Renal cortex interstitium (tissue), 15 donors: ENCODE measurements at places on chromosomes 3 and 15. TPM values are rescaled to one million over a fixed set of nuclear protein-coding genes. Genes with fewer than 3 reads are reported as not detected.

GRCh38 chr15:74787251-74788041 lies 5.6 kb downstream of the CSK start:
- no peak for DNase-seq

TMEM40 gene
- polyA plus RNA-seq, result 1.8 TPM

TMEM158 gene
- 7.8 TPM for polyA plus RNA-seq

C2CD4B gene
- polyA plus RNA-seq, result 0.78 TPM
